ENCODE measurements at places on chromosomes 1 and 21. TPM values are rescaled to one million over a fixed set of nuclear protein-coding genes. Genes with fewer than 3 reads are reported as not detected.

The MATN1 gene
- total RNA-seq = not detected

The S100A9 gene
- 0.55 TPM for total RNA-seq

The CTSE gene
- total RNA-seq = not detected

The ATF6 gene
- 19.3 TPM for total RNA-seq

DNA sequence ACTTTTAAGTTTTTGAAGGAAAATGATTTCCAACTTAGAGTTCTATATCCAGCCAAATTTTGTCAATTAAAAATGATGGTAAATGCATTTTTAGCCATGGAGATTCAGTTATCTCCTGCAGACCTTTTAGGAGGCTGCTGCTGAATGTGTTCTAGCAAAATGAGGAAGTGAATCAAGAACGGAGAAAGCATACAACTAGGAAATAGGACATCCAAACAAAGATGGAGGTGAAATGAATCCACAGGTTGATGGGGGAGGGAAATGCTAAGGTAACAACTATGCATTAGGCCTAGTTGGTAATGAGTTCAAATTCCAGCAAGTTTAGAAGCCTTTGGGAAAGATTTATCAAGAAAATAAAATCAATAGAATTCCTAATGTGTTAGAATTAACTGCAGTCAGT, 80.5 kb downstream of the FNBP1L start:
- H3K4me1 ChIP-seq = no peaks in the 10 kb centered on the region
- no peaks in the 10 kb centered on the region for H3K36me3 ChIP-seq
- H3K27me3 ChIP-seq = peaks cover 5% of the 10 kb centered on the region
- H3K27ac ChIP-seq = no peak overlapping the region

- H3K4me3 ChIP-seq = no peak overlapping the region
- no peak overlapping the region for H3K27ac ChIP-seq
- H3K36me3 ChIP-seq = no peaks in the 10 kb centered on the region
- H3K27me3 ChIP-seq = peaks cover 4% of the 10 kb centered on the region
Measured at GRCh38 chr1:99218999-99219398, 45.3 kb upstream of the PLPPR4 start.

- H3K4me3 ChIP-seq = no peak overlapping the region
- peaks cover 10% of the 10 kb centered on the region for H3K4me1 ChIP-seq
- DNase-seq = no peak
Measured at GRCh38 chr1:204194080-204194479, 2.2 kb downstream of the KISS1 start.

DNA sequence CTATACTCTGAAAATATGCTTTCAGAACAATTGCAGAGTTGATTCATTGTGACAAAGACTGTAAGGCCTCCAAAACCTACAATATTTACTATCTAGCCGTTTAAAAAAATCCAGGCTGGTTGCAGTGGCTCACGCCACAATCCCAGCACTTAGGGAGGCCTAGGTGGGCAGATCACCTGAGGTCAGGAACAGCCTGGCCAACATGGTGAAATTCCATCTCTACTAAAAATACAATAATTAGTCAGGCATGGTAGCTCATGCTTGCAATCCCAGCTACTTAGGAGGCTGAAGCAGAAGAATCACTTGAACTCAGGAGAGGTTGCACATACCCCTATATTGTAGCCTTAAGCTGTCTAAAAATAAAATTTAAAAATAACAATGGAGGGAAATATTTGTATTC, 5.3 kb upstream of the TFF2 start:
- H3K4me3 ChIP-seq = no peak overlapping the region
- H3K27ac ChIP-seq = no peak overlapping the region
- H3K36me3 ChIP-seq = peaks cover 6% of the 10 kb centered on the region

DNA sequence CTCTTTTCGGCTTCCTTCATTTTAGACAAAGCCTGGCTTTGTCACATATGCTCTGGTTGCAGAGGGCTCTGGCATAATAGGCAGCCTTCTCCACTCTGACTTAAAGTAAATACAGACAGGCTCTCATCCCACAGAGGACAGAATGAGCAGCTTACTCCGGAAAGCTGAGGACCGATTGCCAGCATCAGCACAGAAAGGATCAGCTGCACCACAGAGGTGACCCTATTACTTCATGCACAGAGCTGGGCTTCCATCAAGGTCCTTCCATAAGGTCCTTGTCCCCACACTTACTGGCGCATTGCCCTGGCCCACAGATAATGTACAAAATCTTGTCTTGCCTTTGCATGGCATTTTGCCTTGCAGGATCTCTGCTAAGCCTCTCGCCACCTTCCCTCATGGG, 67.6 kb downstream of the SEC16B start:
- H3K4me3 ChIP-seq = no peak overlapping the region
- no peaks in the 10 kb centered on the region for H3K36me3 ChIP-seq
- DNase-seq = no peak
- no peak overlapping the region for H3K27ac ChIP-seq
- H3K27me3 ChIP-seq = no peaks in the 10 kb centered on the region
- no peaks in the 10 kb centered on the region for H3K4me1 ChIP-seq

DNA sequence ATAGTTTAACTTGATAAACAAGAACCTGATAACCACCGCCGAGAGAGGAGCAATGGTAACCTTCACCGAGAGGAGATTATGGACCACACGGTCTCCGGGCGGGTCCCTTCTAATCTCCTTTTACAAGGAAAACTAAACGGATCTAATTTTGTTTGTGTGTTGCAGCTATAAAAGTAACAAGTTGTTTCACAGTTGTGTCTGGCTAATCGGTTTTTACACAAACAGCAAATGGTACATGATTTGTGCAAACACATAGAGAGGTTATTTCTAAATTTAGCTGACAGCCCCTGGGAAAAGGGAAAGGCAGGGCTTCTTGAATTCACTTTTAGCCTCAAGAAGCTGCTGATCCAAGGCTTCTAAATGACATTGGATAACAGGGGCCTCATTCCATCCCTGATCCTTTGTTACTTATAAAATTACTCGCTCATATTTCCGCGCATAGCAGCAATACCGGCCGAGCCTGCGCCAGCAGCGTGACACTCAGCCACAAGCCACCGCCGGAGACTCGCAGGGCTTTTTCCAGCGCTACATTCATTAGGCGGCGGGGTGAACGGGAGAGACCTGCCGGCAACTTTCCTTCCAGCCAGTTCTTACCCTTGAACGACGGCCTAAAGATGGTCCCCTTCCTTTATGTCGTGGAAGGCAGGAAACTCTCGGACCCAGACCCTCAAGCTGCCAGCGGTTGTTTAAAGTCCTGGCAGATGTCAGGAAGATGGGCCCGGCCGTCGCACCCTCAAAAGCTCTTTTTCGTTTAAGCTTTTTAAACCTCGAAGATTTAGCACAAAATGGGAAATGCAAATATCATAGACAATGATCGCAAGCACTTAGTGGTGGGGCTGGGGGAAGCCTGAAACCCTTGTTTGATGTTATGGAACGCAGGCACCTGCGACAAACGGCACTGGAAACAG, 4.4 kb downstream of the FOXD3 start:
- peak overlapping the region; percentile 24 for H3K4me3 ChIP-seq
- H3K27ac ChIP-seq = peak overlapping the region; percentile 52
- peaks cover 72% of the 10 kb centered on the region for H3K27me3 ChIP-seq
- H3K36me3 ChIP-seq = peaks cover 14% of the 10 kb centered on the region
- H3K4me1 ChIP-seq = peaks cover 43% of the 10 kb centered on the region

DNA sequence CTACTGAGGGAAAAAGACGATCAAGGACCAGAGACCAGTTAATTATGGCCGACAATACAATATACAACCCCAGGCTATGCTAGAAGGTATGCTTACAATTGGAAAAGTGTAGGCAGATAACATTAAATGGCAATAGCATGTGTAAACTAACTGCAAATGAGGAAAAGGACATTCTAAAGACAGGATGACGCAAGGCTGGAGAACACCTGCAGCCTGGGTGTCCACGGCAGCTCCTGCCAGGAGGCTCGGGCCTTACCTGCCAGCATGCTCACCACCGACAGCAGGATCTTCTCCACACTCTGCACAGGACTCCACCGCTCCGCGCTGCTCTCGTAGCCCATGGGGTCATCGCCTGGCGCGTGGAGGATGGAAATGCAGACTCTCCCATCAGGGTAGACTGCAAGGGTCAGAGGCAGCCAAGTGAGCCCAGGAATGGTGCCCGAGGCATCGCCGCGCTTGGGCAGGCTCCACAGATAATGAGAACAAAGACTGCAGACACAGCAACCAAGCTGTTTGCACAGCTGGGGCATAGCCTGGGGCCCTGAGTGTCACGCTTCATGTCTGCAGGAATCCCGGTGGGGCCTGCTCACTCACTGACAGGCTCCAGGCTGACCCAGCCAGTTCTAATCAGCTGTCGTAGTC, 28.2 kb downstream of the UBE2G2 start:
- H3K4me1 ChIP-seq = peaks cover 6% of the 10 kb centered on the region
- H3K36me3 ChIP-seq = peaks cover 48% of the 10 kb centered on the region
- H3K4me3 ChIP-seq = no peak overlapping the region

DNA sequence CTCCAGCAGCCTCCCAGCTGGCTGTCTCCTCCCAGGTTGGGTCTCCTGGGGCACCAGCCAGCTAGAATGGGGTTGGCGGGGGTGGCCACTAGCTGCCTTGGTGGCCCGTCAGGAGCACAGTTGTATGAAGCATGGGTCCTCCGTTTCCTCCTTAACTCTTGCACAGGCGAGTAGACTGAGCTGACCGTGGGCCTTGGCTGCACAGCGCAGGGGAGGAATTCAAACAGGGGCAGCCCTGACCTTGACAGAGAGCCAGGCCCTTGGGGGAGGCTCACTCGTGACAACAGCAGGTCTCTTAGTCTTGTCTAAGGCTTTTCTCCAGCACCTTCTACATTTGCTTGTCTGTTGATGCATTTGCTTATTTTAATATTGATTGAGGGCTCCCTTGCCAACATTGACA, 114.1 kb downstream of the PRDM2 start:
- DNase-seq = no peak
- no peaks in the 10 kb centered on the region for H3K36me3 ChIP-seq
- H3K4me1 ChIP-seq = peaks cover 16% of the 10 kb centered on the region
- no peak overlapping the region for H3K4me3 ChIP-seq
- H3K27me3 ChIP-seq = no peaks in the 10 kb centered on the region

DNA sequence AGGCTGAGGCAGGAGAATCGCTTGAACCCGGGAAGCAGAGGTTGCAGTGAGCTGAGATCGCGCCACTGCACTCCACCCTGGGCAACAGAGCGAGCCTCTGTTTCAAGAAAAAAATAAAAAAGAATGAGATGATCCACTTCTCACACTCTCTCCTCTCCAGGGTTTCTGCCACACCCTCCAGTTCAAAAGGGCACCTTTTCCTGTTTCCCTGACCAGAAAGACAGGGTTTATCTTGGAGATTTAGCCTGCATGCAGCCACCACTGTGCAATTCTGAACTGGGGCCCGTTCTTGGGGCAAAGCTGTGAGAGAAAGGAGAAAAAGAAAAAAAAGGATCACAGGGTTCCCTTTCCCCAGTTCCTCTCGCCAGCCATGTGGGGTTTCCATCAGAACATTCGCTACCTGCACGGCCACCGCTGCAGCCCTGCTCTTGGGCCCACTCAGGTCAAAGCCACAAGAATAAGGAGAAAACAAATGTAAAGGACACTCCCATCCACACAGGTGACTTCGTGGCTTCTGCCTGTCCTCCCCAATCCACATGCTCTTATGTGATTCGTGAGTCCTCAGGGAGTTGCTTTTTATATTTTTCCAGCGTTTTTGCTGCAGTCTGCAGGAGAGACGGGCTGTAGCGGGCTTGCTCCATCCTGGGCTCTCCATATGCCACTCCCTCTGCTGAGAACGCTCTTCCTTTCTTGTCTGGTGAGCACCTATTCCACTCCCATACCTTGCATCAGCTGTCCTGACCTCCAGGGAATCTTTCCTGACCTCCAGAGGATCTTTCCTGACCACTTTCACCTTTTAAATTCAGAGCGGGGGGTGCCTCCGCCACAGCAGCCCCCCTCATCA, 26.4 kb downstream of the GNG4 start:
- H3K36me3 ChIP-seq = no peaks in the 10 kb centered on the region
- H3K27ac ChIP-seq = no peak overlapping the region
- DNase-seq = no peak
- H3K27me3 ChIP-seq = peaks cover 23% of the 10 kb centered on the region
- H3K4me1 ChIP-seq = peaks cover 10% of the 10 kb centered on the region
- no peak overlapping the region for H3K4me3 ChIP-seq

DNA sequence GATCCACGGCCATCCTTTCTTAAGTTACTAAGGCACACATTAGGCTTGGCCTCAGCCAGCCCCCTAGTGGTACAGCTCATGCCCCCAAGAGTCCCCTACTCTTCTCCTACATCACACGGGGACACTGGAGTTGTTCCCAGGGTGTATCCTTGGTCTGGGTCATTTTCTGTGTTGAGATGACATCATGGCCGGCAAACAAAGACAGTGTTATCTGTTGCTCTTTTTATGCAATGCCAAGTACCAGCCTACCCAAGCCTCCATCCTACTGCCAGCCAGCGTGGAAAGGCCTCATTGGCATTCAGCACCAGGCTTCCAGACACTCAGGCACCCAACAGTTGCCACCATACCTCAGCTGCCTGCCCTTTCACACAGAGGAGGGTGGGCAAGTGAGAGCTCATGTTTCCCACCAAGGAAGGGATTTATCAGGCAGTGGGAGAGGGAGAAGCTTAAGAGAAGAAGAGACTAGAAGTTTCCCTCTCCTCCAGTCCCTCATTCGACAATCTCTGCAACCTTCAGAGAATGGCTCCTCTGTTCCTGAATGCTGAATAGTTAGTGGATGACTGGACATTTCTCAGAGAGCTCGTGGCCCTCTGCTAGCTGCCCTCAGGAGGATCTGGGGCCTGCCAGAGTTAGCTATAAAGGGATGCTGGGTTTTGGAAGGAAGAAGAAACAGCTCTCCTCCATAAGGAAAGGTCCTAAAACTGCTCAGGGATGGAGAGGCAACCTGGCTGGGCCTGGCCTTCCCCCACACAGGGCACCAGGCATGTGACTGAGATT, 17.7 kb downstream of the CBR1 start:
- no peak overlapping the region for H3K4me3 ChIP-seq
- no peaks in the 10 kb centered on the region for H3K27me3 ChIP-seq
- no peak for DNase-seq
- peaks cover 3% of the 10 kb centered on the region for H3K4me1 ChIP-seq

GRCh38 chr1:152220166-152221163, 3.5 kb downstream of the HRNR start:
- no peak overlapping the region for H3K4me3 ChIP-seq
- no peak for DNase-seq
- no peaks in the 10 kb centered on the region for H3K4me1 ChIP-seq
- H3K27ac ChIP-seq = no peak overlapping the region
